ENCODE measurements at places on chromosomes 13 and 19.

DNA sequence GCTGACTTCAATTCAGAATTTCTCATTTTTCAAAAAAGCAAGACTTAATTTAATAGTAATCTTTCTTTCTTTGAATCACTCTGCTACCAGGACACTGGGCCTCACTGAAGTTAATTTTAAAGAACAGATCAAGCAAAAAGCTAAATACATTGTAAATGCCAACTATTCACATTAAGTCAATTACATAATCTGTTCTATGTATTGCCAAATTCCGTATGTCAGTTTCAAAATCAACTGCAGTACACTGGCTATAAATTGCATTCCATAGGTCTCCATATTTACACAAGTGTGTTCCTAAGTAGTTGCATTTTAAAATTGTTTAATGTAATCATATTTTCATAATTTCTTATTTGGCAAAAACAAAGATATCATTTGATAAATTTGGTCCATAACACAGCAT is 10.1 kb downstream of the FOXO1 start:
- no peak for DNase-seq

DNA sequence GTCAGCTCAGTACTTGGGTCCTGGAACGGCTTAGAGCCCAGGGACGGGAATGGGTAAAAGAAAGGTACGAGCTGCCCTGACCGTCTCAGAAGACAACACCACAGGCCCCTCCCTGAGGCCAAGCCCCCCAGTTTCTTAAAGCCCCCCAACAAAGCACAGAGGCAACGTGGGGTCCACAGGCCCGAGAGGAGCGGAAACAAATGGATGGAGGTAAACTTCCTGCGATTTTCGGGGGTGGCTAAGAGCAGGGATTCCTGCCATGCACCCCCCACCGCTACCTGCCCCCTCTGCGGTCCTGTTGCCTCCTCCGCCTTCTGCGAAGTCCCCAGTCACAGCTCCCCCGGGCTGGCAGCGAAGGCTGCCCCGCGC is 48.2 kb downstream of the PTPRS start:
- DNase-seq, result no peak

DNA sequence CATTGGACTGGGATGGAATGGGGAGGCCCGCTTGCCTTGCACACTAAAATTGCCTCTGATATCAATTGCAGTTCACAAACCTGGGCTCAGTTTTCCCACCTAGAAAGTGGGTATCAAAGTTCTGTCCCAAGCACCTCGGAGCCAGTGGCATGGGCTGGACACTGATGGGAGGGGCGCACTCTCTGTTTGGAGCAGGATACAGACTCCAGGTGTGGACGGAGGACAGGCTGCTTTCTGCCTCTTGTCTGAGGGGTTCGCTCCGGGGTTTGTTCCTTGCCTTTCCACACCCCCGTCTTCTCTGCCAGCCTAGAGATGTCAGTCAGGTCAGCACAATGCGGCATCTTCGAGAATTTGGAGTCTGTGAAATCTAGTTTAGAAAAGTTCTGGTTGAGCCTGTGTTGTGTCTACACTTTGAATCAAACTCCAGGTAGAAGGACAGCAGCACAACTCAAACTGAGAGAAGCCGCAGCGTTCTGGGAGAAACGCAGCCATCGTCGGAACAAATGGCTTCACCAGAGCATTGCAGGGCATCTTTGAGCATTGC is 141.9 kb downstream of the TEX29 start:
- no peak for DNase-seq

DNA sequence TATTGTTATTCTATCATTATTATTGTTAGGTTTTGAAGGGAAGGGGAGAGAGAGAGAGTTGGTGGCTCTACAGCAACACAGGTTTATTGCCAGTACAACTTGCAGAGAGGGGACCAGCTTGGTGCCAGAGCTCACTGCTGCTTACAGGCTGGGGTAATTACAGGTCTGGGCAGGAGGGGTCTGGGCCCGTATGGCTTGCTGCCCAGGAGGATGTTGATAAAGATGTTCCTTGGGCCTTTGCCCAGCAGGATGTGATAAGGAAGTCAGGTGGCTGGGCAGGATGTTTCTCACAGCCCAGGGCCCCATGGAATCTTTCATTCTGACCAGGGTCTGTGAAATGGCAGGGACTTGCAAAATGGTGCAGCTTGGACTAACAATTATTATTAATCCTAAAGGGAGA is 64.2 kb upstream of the ZNF599 start:
- DNase-seq, result no peak

GRCh38 chr13:101618440-101619187 is 166.1 kb downstream of the ITGBL1 start:
- no peak for DNase-seq

GRCh38 chr13:60009300-60010253 is 154.2 kb downstream of the DIAPH3 start:
- DNase-seq, result no peak

DNA sequence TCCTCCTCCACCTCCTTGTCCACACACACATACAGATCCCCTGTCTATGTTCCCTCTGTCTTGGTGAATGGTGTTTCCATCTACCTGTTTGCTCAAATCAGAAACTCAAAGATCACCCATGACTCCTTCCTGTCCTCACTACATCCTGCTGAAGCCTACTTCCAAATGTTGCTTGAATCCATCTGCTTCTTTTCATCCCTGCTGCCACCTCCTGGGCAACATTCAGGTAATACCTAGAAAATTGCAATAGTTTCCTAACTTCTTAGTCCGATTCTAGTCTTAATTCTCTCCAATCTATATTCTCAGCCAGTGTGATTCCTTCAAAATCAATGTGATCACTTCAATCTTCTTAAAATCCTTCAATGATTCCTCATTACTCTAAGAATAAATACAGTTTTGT is 155.5 kb upstream of the STARD13 start:
- DNase-seq, result no peak

DNA sequence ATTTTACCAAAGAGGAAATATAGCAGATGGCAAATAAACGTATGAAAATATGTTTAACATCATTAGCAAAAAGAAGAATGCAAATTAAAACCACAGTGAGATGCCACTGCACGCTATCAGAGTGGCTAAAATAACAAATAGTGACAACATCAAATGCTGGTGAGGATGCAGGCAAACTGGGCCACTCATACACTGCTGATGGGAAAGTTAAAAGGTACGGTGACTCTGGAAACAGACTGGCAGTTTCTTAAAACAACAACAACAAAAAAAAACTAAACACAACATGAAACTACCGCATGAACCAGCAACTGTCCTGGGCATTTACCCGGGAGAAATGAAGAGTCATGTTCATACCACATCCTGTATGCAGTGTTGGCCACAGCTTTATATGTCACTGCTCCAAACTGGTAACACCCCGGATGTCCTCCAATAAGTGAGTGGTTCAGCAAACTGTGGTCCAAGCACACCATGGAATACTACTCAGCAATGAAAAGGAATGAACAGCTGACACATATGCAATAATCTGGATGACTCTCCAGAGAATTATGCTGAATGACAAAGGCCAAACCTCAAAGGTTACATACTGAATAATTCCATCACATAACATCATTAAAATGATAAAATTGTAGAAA is 22.3 kb downstream of the EPS15L1 start:
- DNase-seq, result no peak

- DNase-seq, result no peak
Observed at GRCh38 chr13:110307767-110308655, 927 bp downstream of the COL4A2 start.

DNA sequence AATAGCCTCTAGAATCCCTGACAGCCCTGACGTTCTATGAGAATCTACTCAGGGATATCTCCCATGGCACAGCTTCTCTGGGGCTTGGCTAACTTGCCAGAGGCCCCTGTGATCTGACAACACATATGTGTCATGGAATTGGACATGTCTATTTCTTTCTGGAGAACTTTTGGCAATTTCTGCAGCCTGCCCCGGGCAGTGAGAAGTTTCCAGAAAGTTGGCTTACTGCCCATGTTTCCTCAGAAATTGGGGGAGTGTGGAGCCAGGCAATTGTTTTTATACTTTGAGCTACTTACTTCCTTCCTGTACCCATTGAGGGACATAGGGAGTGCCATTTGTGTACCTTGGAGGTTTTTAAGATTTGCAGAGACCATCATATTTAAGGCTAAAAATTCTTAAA is 98.9 kb downstream of the FLT1 start:
- DNase-seq, result no peak

GRCh38 chr19:11722414-11722813 is 16.3 kb downstream of the ZNF823 start:
- DNase-seq, result no peak

GRCh38 chr13:111280681-111281585 is 39.5 kb upstream of the TEX29 start:
- DNase-seq, result no peak

DNA sequence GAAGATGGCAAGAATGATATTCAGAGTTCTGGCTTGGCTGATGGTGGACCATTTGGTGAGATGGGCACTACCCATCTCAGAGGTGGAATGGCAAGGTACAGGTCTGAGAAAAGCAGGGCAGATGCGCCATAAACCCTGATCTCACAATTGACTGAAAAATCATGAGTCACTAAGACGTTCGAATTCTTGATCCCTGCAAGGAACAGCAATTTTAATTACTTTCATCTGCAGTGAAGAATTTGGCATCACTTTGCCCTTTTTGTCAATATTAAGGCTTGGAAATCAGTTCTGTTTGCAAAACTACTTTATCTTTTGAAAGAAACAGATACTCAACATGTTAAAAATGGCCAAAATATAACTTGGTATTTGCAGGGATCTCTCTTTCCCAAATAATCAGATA is 38.1 kb downstream of the HTR2A start:
- DNase-seq, result no peak

- no peak for DNase-seq
Observed at GRCh38 chr13:24652359-24652758, 27.8 kb upstream of the ATP12A start.

GRCh38 chr19:43782689-43783231 is 2.0 kb upstream of the KCNN4 start:
- DNase-seq, result no peak

- no peak for DNase-seq
Observed at GRCh38 chr13:71290963-71291841, 575.8 kb downstream of the DACH1 start.

- no peak for DNase-seq
Observed at GRCh38 chr13:64428196-64428595, 2801.9 kb downstream of the PCDH9 start.

- DNase-seq, result no peak
Observed at GRCh38 chr13:102198418-102199311, 203.2 kb downstream of the FGF14 start.

- DNase-seq, result no peak
Observed at GRCh38 chr19:47032171-47032811, 12.7 kb downstream of the NPAS1 start.

GRCh38 chr13:23567906-23568460 is 2.2 kb upstream of the TNFRSF19 start:
- DNase-seq, result no peak

DNA sequence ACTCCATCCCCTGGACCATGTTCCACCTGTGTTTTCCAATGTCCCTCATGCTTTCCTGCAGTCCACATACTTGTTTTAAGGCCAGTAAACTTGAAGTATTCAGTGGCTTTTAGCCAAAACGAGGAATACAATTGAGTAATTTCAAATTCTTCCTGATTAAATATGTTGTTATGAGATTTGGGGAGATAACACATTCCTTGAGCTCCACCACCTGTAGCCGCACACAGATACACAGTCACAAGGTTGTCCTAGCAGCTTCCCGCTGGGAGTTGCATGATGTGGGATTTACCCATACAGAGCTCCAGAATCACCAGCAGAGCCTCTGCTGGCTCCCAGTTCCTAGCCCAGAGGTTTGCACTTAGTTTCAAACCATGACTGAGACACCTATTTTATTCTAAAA is 53.6 kb upstream of the FRY start:
- DNase-seq, result no peak

DNA sequence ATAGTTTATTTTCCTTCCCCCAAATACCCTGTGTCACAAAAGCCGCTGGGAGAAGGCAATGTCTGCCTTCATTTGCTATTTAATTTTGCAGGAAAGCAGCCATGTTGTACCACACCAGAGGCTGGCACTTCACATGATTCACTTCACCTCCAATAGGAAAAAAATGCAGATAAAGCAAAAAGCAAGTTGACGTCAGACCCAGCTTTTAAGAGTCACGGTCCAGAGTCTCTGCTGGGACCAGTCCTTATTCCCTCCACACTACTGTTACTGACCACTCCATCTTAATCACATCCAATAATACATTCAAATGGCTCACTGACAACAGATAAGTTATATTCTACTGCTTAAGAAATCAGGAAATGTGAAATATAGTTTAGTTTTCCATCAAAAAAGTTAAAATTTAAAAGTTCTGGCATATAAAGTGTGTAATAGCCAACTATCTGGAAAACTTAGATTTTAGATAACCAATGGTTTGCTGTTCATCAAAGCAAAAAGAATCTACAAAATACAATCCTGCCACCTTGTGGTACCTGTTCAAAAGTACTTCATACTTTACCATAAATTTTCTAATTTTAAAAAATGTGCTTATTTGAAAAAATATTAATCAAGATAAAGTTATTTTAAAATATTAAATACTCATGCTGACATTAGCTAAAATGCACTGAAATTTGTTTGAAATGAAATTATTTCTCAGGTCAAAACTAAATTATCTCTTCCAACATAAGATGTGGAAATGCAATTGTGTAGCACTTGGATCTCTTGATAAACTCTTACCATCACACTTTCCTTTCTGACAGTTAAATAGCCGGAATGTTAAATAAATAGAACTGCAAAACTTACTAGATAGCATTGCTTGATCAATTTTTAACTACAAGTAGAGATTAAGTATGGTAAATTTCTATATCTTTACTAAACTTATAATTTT is 97.3 kb downstream of the SERP2 start:
- DNase-seq, result no peak

GRCh38 chr13:49604570-49604969 is 19.2 kb upstream of the RCBTB1 start:
- DNase-seq, result no peak

- no peak for DNase-seq
Observed at GRCh38 chr13:113471844-113472243, 18.6 kb upstream of the ADPRHL1 start.

GRCh38 chr13:109226631-109227030 is 559.8 kb downstream of the IRS2 start:
- no peak for DNase-seq

- DNase-seq, result no peak
Observed at GRCh38 chr19:812049-812746, 9.6 kb downstream of the PLPPR3 start.

DNA sequence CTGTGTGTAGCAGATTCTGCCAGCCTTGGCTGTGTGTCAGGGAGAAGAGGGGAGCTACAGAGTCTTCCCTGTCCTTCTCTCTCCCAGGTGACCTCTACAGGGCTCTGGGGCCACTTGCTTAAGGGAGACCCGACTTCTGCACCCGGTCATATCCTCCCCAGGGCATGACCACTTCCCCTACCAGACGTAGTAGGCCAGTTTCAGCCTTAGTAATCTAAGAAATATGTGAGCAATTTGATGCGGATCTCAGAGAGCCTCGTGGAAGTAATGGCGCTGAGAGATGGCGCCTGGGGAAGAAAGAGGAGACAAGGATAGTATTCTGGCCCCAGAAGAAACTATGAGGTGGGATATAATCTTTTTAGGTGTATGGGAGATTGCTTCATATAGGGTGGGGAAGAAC is 41.9 kb downstream of the NFIX start:
- DNase-seq, result no peak

GRCh38 chr13:51925865-51926527 is 64.2 kb downstream of the CCDC70 start:
- no peak for DNase-seq

GRCh38 chr13:83880275-83881139 is 1.8 kb downstream of the SLITRK1 start:
- DNase-seq, result no peak

Data from cortex of kidney (tissue), 1 donor.